CD4-positive, alpha-beta T cell treated with Interleukin-4 for 1 hour (primary cell): ENCODE measurements at places on chromosomes 4 and X.
A peak's percentile ranks its signal among the peaks of the same experiment; 100 is the strongest.

DNA sequence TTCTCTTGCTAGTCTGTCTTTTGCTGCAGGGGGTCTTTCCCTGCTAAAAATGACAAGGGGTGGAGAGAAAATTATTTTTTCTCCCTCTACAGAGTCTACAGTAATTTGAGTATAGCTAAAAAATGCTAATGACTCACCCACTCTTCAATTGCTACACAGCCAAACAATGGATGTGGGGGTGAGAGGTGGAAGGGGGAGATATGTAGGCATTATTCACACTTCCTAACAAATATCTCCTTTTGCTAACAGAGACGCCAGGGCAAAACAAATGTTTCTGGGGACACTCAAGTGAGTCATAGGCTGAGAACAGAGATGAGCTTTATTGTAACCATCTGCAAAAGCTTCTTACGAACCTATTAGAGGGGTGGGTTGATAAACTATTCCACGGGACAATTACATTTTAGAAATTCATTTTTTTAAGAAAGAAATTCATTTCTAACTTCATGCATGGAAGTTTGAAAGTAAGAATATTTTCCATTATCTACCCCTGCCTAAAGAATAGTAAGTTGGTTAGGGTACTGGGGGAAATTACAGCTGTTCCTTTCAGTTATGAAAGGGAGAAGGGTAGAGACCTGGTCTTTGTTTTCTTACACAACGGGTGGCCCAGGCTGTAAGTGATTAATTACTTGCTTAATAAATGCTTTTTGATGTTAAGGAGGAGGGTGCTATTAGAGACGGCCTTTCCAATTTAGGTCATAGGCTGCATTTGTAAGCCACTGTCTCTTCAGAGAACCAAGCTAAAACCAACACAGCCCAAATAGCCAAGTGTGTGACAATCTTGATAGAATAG lies 12.8 kb downstream of the SCD5 start:
- DNase-seq, result no peak

DNA sequence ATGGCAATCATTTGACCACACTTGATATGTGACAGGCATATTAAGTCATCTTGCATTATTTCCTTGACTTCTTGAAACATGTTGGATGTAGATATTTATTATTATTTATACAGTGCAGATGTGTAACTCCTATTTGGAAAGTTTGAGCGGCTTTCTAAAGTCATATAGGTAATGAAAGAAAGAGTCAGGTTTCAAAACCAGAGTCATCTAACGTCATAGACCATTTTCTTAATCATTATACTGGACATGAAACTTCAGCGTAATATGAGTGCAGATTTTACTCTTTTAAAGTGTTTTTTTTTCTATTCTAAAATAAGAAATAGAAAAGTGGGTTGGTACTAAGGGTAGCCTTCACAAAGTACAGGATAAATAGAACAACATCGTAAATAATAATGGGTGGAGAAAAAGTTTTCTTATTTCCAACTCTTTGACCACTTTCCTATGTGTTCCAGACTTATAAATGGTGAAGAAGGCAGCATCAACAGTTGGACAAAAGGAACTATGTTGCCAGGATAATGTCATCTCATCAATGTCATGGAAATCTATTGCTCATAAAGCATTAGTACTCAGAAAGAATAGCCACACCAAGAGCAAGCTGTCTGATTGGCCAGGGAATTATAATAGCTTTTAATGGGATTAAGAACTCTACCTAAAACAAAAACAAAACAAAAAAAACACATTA lies 108.0 kb upstream of the PCDH18 start:
- DNase-seq, result no peak

DNA sequence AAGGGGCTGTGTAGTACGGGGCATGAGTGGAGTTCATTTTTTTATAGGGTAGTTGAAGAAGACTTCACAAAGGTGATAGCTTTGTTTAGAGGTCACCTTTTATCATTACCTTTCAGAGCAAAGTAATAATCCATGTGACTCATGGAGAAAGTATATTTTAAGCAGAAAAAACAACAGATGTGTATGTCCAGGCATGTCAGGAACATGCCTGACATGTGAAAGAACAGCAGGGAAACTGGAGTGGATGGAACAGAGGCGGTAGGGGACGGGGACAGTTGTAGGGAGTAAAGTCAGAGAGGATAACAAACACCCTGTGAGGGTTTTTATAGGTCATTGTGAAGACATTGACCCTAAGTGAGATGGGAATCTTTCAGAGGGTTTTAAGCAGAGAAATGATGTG lies 107.6 kb downstream of the USP9X start:
- no peak for DNase-seq

GRCh38 chrX:25144043-25144940 lies 128.5 kb upstream of the ARX start:
- peak; percentile 30 for DNase-seq

- no peak for DNase-seq
Observed at GRCh38 chr4:39263895-39264294, 81.6 kb downstream of the WDR19 start.

DNA sequence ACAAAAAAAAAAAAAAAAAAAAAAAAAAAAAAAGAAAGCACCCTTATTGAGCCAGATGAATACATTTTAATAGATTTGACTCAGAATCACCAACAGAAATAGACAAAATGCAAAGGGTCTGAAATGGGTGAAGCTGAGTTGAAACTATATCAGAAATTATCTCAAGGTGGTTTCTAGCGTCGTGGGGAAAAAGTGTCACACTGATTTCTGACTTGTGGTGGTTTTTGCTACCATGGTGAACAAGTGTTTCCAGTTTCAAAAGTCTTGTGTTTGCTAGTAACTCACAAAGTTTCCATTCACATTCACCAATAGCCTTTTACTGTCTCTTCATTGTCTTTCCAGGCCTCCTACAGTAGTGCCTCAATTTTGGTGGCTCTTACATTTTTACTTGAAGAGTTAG lies 135.5 kb downstream of the ARHGAP24 start:
- DNase-seq, result no peak

GRCh38 chrX:56385336-56385735 lies 153.2 kb downstream of the KLF8 start:
- DNase-seq, result peak; percentile 26

GRCh38 chr4:26275281-26275680 lies 45.5 kb upstream of the RBPJ start:
- no peak for DNase-seq

GRCh38 chr4:1502501-1502886 lies 96.3 kb upstream of the NKX1-1 start:
- no peak for DNase-seq
